Activated CD4-positive, alpha-beta memory T cell treated with anti-CD3 and anti-CD28 coated beads, Interleukin-2, amount 10 ng/mL, durations not matched to agents 7 days and 5 days (primary cell): ENCODE measurements at places on chromosomes 12 and 14. TPM values are rescaled to one million over a fixed set of nuclear protein-coding genes. Genes with fewer than 3 reads are reported as not detected.

DNA sequence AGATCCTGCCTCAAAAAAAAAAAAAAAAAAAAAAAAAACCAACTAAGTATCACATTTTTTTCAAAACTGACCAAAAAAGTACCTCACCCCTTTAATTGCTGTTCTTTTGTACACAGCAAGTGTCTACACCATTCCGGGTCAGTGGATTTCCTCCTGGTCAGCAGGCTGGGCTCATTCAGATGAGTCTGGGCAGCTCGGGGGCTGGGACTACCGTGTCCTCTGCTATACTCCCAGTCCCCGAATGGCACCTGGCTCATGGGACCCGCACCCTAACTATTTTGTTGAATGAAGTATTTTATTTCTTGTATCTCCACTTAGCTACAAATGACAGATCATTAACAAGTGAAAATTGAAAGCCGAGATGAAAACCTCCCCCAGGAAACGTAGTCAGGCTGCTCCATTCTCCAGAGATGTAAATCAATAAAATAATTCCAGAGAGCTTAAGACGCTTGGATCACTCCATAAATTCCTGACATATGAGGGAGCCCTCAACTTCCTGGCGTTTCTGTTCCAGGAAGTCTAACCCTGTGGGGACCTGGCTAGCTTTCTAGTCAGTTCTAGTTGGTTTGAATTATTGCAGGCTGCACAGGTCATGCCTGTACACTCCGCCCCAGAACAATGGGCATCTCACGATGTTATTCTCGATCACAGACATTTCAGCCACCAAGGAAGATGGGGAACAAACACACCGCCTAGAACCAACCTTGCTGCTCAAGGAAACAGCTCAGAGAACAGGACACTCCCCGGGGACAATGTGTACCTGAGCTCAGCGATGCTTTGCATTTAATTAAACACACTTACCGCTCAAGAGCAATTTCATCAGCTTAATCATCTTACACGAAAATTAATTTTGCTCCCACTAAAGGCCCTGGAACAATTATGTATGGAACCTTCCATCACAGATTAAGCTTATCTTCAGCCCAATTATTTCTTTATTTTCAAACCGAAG lies 76.3 kb downstream of the RIMBP2 start:
- DNase-seq: no peak

The CMA1 gene
- not detected for total RNA-seq

The AKAP3 gene
- total RNA-seq: 3.4 TPM

DNA sequence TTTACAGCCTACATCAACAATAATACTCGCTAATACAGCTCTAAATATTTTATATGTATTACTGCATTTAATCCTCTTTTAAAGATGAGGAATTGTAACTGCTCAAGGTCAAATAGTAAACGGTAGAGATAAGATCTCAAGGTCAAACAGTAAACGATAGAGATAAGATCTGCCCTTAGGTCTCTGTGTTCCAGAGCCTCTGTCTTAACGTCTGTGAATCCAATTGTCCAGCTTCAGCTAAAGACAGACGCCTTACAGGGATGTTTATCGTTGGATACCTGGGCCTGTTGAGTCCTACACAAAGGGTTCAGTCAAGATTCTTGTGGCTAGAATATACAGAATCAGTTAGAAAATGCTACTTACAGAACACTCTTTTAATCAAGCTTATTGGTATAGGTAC lies 20.0 kb downstream of the PYGL start:
- no peak for DNase-seq

- DNase-seq: no peak
Observed at GRCh38 chr14:33377596-33378390, 439.1 kb downstream of the NPAS3 start.

The BMAL2 gene
- 28.8 TPM for total RNA-seq

DNA sequence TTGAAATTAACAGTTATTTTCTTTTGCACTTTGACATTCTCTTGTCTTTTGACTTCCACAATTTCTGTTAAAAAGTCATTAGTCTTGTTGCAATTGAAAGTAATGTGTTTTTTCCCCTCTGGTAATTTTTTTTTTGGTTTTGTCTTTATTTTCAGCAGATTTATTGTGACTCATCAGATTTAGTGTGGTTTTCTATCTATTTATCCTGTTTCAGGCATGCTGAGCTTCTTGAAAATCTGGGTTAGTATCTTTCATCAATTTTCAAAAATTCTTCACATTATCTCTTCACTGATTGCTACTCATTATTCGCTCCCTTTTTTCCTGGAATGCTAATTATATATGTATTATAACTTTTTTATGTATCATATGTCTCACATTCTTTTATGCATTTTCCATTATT lies 15.3 kb upstream of the NTF3 start:
- DNase-seq: no peak

GRCh38 chr14:105324080-105324778 lies 9.7 kb downstream of the PACS2 start:
- DNase-seq: no peak

GRCh38 chr12:127487031-127487430 lies 779.9 kb upstream of the TMEM132C start:
- DNase-seq: no peak

DNA sequence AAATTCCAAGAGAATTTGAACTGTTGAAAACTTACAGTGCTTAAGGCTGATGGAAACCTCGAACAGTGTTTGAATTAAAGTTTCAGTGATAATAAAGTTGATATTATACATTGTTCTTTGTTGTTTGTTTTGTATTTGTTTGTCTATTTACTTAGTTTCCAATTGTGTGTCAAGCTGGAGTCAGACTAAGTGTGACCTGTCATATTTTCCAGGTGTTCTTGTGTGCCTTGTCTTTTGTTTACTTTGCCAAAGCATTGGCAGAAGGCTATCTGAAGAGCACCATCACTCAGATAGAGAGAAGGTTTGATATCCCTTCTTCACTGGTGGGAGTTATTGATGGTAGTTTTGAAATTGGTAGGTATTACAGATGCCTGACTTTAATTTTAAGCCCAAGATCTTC lies 6.0 kb downstream of the SLCO1C1 start:
- DNase-seq: no peak

DNA sequence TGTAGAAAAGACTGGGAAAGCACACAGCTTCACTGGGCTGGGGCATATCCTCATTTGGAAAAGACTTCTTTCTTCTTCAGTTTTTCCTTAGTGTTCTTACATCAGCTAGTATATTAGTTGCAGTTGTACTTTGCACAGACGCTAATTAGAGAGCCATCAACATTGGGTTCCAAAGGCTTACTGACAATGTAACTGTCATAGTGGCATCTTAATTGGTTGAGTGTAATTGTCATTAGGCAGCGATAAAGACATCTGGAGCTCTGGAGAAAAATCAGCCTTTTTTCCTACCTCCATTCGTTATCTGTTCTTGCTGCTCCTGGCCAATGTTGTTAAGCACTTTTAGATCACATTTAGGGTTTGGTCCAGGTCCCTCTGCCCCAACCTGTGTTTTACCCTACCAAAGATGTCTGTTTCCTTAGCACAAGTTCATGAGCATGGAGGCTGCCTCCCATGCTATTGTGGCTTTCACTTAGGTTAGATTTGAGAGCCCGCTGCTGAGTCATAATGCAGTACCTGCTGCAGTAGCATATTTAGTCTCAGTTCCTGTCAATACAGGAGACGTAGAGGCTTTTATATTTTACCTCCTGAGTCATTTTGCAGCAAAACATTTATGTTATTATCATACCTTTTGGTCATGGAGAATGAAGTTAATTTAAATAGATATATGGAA lies 49.2 kb downstream of the FBXW8 start:
- DNase-seq: peak; percentile 78

DNA sequence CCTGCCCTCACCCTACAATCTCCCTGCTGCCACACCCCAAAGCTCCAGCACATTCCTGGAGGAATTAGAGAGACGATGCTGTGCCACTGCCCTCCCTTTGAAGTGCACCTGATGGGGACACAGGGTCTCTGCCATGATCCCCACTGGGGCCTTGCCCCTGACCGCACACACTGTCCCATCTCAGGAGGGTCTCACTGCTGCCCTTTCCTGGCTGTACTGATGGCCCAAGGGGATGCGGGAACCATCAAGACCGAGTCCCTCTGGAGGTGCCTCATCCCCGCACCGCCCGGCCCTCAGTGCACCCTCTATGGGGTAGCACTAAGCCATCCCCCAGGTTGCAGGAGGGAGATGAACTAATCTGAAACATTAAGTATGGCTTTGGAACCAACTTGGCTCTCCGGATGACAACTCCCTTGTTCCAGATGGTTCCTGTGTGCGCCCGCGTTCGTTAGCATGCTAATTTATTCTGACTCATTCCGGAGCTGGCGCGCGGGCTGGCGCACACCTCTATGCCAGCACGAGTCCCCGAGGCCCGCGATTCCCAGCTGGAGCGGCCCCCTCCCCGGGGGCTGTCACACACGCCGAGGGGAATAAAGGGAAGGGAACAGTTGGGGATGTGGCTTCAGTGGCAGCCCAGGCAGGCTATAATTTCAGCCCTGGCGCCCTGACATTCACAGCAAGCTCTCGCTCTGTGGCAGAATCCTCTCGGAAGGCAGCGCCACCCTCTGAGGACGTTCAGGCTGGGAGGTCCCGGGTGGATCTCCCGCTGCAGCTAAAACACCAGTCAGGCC lies 34.2 kb upstream of the C14orf180 start:
- DNase-seq: no peak

- DNase-seq: no peak
Observed at GRCh38 chr14:48731260-48731659, 854.9 kb downstream of the RPS29 start.

GRCh38 chr12:32698285-32698684 lies 19.2 kb downstream of the DNM1L start:
- no peak for DNase-seq
